Camera-type eye (tissue), 1 donor: ENCODE measurements at places on chromosomes 5 and 9. TPM values are rescaled to one million over a fixed set of nuclear protein-coding genes. Genes with fewer than 3 reads are reported as not detected.

The ORM2 gene
- total RNA-seq: not detected

The LCN12 gene
- 2.9 TPM for total RNA-seq

The CTSV gene
- total RNA-seq: 9.3 TPM

The NPDC1 gene
- 56.4 TPM for total RNA-seq

The CYSRT1 gene
- 0.60 TPM for total RNA-seq
